Fibroblast of skin of right quadriceps (primary cell): ENCODE measurements at places on chromosomes 1 and 21.

DNA sequence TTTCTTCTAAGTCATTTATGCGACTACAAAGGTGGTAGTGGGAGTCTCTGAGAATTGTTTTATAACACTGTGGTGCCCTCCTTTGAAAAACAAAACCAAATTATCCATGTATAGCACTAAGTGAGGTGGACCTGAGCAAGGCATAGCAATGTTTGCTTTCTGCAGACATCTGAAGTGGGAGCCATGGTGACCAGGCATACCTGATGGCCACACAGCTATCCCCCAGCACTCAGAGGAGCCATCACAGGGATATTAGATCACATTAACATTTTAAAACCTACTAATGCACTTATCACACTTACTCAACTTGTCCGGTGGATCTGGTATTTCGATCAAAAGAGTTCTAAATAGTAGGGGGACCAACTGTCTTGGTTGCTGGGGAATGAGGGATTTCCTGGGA is 24.8 kb upstream of the AVPR1B start:
- no peak for DNase-seq

- DNase-seq = no peak
These were observed 92.2 kb downstream of the CDC7 start for GRCh38 chr1:91592716-91593477.

- DNase-seq = no peak
These were observed 42.3 kb downstream of the CC2D1B start for GRCh38 chr1:52323731-52324130.

GRCh38 chr1:215226757-215227156 is 144.2 kb downstream of the KCNK2 start:
- peak; percentile 40 for DNase-seq

DNA sequence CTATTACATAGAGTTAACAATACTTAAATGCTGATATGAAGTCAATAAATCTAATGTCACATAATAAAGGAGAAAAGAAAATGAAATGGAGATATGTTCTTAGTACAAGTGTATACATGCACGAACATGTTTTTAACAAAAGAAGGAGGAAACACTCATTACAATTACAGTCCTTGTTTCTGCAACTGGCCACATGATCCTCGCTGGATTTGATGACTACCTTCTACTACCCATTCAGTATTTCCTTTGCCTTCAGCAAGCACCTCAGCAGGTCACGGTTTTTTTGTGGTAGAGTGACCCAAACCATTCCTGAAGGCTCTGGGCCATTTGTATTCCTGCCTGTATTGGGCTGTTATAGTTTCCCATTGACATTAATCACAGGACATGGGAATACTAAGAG is 172.8 kb upstream of the CXADR start:
- DNase-seq = no peak

DNA sequence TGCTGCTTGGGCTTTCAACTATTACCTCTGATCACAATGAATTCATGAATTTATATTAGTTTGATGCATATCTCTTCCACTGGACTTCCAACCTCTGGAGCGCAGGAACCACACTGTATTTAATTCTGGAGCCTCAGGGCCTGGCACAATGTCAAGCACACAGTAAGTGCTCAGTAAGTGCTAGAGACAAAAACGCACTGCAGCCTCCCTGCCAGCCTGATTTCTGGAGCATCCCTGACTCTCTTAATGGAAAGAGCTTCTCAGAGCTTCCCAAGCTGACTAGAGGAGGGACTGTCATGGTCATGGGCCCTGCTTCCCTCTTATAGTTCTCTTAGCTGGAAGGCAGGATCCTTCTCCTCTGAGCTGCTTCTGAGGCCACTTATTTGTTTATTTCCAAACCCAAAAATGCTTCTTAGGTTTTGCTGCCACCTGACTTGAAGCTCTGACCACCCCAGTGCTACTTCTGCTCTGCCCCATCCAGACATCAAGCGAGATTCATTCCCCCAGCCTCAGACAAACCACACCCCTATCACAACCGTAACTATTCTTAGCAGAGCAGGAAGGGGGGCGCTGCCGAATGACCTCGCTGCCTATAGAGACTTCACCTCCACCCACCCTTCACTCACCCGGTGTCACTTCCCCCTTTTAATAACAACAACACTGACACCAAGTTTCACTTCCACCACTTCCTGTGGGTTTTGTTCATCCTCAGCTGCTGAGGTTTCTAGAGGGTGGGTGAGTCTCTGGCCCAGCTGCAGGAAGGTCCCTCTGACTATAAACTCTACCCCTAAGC is 33.6 kb downstream of the NUAK2 start:
- DNase-seq = peak; percentile 50

GRCh38 chr1:58857680-58858673 is 74.1 kb upstream of the JUN start:
- DNase-seq = no peak

DNA sequence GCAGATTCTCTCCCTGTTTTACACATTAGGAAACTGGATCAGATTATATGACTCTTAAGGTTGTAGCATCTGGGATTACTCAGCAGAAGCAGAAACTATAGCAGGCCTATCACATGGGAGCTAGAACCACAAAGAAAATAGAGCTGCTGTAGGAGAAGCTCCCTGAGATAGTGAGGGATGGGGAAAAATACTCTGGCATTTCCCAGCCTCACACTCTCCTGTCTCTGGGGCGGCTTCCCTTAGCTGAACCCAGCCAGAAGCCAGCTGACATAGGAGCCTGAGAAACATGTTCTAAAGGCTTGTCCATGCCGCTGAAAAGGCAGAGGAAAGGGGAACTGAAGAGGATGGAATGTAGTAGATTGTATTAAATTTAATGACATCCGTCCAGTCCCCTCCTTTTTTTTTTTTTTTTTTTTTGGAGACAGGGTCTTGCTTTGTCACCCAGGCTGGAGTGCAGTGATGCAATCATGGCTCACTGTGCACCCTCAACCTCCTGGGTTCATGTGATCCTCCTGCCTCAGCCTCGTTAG is 76.8 kb upstream of the DNAJC6 start:
- peak; percentile 18 for DNase-seq

DNA sequence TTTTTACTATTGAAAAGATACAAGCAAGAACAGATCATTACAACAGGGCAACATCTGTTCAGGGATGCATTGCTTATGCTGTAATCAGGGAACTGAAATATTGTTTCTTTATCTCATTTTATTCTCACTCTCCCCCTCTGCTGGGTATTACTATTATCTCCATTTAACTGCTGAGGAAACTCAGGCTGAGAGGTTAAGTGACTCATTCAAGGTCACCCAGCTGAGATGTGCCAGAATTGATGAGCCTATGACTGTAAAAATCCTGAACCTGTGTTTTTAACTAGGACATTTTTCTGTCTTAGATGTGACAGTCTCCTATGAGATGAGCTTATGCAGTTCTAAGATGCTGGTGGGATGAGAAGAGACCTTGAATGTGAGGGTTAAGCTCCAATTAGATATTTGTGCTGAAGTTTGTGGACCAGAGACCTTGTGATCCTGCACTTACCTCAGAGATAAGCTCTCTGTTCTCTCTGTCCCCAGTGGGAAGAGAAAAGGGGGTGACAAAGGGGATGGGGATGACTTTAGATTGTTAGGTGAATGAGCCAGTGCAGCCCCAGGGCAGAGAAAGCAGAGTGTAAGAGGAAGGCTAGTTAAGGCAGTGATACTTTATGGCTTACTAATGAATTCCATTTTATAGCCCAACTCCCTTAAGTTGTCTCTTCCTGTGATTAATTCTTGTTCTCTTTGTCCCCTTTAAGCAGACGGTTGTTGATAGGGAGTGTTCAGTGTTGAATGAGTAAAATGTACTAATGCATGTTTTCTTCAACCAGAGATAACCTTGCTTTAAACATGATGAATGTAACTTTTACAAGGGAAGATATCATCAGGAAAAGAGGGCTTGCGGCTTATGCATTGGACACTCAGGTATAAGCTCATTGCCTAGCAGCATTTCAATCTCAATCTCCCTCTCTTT is 111.4 kb downstream of the HLX start:
- peak; percentile 82 for DNase-seq

- DNase-seq = no peak
These were observed 331.4 kb downstream of the USP25 start for GRCh38 chr21:16061194-16061593.
